ENCODE measurements at places on chromosomes 5 and 9.
A peak's percentile ranks its signal among the peaks of the same experiment; 100 is the strongest.

DNA sequence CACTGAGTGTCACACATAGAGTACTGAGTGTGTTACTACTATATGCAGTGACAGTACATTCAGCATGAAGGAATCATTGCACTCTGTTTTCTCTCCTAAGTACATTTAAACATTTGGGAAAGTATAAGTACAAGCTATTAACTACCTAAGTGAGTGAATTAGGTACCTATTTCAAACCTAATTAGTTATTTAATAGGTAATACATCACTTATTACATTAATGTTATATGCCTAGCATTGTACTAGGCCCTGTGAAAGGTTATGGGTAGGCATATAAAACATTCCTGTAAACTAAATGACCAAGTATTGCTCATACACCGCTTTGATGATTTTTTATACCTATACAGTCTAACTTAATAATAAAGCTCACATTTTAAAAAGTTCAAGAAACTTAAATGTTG lies 25.7 kb upstream of the PPP3R2 start:
- DNase-seq = no peak

- peak; percentile 64 for DNase-seq
Measured at GRCh38 chr5:54868511-54869483, 116.6 kb downstream of the ESM1 start.

GRCh38 chr9:86257391-86257790 lies 2.1 kb downstream of the C9orf153 start:
- no peak for DNase-seq

GRCh38 chr5:109619606-109620005 lies 70.1 kb upstream of the MAN2A1 start:
- no peak for DNase-seq

DNA sequence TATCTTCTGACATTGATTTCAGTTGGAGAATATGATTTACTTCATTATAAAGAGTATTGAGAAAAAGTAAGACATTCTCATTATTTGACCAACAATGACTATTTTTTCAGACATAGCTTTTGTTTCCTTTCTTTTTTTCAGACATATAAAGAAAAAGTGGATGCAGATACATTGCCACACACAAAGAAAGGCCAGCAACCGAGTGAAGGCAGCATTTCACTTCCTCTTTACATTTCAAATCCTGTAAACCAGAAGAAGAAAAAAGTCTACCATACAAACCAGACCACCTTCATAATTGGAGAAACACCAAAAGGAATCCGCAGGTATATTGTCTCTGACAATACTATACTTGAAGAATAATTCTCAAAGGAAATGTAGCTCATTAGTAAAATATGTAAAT lies 128.9 kb downstream of the ERCC6L2 start:
- DNase-seq = no peak

- no peak for DNase-seq
Measured at GRCh38 chr5:6182271-6182815, 196.0 kb downstream of the MED10 start.

- DNase-seq = no peak
Measured at GRCh38 chr5:78627175-78627574, 21.4 kb downstream of the LHFPL2 start.

GRCh38 chr9:35070823-35071813 lies 1.3 kb downstream of the VCP start:
- no peak for DNase-seq

- no peak for DNase-seq
Measured at GRCh38 chr9:134987376-134987775, 69.7 kb upstream of the FCN1 start.

DNA sequence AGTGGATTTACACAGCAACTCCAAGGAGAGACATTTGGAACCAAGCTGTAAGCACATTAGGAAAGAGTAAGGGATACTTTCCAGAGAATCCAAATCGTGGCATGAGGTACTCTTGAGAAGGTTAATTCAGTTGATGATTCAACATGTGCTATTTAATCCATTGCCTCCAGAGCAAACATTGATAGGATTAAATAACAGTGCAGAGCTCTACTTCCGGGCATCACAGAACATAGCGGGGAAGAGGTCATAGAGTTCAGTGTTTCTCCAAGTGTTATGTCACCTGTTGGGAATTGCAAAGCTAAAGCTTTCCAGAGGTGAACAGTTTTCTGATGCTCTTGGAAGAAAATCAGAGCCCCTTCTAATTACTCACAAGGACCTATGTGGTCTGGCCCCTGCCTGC lies 127.5 kb downstream of the PPP2R2B start:
- no peak for DNase-seq

DNA sequence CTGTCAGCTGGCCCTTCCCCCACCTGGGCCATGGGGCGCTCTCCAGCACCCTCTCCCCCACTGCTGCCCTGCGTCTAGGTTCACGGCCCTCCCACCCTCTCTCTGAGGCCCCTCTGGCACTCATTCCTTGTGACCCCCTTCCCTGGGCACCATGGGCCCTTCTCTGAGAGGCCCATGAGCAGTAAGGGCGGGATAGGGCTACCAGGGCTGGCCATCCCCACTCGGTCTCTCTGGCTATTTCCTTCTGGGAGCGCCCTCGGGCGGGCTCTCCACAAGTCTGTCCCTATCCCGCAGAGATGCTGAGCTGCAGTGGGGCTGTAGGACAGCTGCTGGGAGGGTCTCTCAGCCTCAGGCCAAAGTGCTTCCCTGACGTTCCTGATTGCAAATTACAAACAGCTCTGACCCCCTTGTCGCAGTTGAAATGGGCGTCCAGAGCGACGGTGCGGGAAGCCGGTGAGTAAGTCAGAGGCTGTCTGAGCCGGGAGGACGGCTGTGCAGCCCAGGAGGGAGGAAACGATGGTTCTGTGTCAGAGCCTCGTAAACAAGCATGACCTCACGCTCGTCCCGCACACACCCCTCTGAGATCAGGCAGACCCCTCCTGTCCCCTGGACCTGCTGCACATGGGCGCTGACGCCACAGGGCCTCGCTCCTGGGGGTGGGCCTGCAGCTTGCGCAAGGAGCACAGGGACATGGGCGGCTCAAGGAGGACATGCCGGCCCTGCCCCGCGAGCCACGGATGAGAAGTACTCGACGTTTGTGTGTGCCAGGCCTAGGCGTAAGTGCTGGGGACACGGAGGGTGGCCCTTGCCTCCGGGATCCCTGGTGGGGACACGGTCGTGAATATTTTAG lies 36.3 kb upstream of the GFPT2 start:
- DNase-seq = no peak

DNA sequence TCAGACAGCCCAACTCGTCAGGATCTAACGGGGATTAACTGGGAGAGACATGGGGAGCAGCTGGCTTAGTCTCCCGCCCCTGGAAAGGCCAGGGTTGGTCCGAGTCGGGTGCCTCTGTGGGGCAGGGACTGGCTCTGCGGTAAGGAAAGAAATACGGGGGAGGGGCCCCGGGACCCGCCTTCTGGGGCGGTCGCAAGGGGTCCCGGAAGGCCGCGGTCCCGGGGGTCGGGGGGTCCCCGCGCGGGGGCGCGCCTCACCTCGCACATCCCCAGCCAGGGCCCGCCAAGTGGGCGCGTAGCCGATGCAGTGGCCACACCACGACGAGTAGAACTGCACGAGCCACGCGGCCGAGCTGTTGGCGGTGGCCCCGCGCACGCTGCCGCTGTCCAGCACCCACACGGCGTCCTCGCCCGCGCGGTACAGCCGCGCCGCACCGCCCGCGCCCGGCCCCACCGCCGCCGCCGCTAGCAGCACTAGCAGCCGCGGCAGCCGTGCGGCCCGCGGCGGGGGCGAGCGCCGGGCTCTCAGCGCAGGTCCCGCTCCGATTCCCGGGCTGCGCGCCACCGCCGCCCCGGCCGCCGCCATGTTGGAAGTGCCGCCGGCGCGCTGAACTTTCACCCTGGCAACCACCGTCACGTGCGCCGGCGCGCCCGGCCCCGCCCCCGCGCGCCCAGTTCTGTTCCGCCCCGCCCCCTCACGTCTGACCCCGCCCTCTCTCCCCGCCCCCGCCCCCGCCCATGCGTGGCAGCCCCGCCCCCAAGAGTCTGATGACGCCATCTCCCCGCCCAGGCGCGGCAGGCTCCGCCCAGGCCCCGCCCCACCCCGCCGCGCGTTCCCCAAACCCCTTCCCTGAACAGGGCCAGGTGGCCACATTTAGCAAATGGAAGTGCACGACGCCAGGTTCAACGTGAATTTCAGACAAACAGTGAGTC lies at the start of gene QSOX2:
Gene QSOX2, minus strand, starts transcription at position 594 of the 932 bp plus-strand sequence. Its CDS starts 9 bp downstream, at position 585.
- peak; percentile 95 for DNase-seq

- no peak for DNase-seq
Measured at GRCh38 chr5:75512383-75513074, 838 bp downstream of the POLK start.

DNA sequence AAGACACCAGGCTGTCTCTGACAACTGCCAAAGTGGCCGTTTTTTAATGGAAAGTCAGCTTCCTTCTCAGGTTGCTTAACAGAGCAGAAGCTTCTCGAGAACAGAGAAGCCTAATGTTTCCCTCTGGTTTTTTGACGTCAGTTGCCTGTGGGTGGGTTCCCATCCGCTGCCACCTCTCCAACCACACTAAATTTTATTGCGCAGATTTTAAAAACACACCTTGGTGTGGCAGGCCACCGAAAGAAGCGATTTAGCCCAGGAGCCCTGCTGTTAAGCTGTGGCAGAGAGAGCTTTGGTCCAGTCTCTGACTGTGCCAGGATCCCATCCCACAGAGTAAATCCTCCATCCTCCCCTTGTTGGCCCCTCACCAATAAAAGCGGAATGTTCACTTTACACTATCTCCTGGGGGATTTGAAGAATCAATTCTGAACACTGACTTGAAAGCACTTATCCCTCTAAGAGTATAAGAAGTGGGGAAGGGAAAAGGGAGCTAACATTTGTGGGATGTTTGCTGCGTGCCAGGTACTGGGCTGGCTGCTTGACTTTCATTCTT lies 181.6 kb downstream of the AOPEP start:
- no peak for DNase-seq

DNA sequence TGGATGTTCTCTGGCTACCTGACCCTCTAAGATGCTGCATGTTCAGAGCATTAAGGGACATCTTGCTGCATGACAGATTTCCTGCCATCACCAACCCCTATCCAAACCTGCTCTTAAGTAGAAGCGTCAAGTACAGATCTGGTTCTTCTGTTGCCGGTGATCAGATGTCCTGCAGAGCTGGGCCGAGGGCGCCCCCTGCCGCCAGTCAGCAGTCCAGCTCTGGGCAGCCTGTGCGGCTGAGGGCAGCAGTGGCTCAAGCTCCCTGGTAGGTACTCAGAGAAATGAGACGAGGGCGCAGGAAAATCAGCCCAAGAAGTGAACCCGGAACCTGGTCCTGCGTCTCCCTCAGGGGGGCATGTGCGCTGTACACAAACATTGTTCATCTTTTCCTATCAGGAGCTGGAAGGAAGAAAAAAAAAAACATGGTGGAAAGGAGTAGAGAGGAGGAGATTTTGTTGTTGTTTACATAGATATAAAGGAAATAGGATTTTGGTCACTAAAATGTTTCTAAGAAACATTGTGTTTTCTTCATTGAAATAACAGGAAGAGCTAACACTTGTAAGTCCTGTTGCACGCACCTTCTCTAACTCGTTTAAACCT lies 95.8 kb downstream of the CFAP90 start:
- peak; percentile 80 for DNase-seq

- DNase-seq = no peak
Measured at GRCh38 chr5:61551637-61552313, 219.7 kb downstream of the ZSWIM6 start.

- DNase-seq = peak; percentile 95
Measured at GRCh38 chr9:75890472-75891276, at the start of gene PCSK5. TSS of gene PCSK5 (plus strand) at chr9:75890673. CDS start at chr9:75891182, 509 bp downstream.

DNA sequence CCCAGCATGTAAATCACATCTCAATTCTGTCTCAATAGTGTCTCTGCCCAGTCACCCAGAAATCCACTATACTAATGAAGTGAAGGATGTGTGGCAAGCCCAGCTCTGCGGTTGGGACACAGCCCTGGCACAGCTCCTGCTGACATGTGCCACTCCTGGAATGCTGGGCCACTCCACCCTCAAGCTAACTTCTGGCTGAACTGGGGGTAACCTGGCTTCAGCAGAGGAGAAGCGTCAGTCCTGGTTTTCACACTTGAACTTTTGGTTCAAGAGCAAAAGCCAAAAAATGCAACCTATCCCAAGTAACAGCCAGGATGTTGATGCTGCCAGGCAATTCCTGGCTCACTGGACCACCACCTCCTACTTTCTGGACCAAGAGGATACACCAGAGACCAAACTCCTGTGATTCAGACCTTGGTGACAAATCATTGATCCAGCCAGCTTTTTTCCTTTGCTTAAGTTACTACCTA lies 86.4 kb downstream of the ARRDC3 start:
- no peak for DNase-seq

DNA sequence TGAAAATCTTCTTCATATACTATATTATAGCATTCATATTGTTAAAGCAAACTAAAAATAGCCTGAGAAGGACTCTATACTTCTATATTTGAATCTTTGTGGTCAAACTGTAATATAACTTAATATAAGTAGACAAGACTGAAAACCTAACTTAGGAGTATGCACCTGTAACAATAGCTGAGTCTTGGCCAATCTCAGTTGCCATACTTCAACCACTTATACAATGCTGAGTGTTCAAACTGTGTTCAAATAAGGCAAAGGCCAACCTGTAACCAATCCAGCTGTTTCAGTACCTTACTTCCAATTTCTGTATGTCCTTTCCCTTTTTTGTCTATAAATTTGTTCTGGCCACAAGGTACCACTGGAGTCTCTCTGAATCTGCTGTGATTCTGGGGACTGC lies 1360.8 kb upstream of the CDH9 start:
- no peak for DNase-seq

DNA sequence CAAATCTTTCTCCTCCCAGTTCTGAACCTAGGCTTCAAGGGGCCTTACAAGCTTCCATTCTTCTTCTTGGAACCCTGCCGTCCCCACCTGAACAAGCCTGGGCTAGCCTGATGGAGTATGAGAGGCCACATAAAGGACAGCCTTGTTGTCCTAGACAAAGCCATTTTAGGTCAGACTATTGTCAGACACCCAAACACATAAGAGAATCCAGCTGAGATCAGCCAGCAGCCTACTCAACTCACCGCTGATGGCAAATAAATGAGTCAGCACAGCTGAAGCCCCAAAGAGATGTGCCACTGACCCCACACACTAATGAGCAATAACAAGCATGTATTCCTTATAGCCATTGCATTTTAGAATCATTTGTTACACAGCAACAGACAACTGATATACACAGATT lies 33.8 kb downstream of the SVEP1 start:
- DNase-seq = no peak

GRCh38 chr9:74220327-74220726 lies 276.8 kb upstream of the RORB start:
- DNase-seq = no peak

GRCh38 chr5:112257976-112258375 lies 161.1 kb downstream of the EPB41L4A start:
- no peak for DNase-seq

- peak; percentile 51 for DNase-seq
Measured at GRCh38 chr5:1668141-1668721, 131.4 kb downstream of the MRPL36 start.

GRCh38 chr5:134590992-134591659 lies 41.5 kb downstream of the SAR1B start:
- peak; percentile 68 for DNase-seq

Data from activated CD4-positive, alpha-beta T cell treated with anti-CD3 and anti-CD28 coated beads, Interleukin-2, amount 10 ng/mL, durations not matched to agents 24 days and 14 days (primary cell).